ENCODE measurements at places on chromosomes 5 and 9.

DNA sequence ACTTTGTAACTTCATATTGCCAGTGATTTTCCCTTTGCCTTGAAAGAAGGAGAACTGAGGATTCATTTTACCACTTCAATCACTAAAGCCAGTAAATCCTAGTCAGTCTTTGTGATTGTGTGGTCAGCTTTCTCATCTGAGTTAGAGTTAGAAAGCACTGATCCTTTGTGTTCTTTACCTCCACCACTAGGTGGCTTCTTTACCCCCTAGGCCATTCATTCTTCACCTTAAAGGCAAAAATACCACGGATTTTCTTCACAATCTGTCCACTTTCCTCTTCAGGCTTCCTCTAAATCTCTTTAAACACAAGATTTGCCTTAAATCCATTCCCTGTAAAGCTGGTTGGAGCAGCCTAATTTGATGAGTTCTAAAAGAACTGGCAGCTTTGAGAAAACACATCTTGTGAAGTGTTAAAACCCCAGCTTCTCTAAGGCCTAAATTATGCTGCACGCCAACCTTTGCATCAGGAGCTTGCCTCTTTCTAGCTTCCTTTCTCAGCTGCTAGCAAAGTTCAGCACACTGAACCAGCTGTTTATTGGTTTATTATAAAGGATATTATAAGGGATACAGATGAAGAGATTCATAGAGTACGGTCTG, 20.4 kb downstream of the BDP1 start:
- DNase-seq: no peak

GRCh38 chr5:103513701-103514100, 48.9 kb downstream of the NUDT12 start:
- no peak for DNase-seq

DNA sequence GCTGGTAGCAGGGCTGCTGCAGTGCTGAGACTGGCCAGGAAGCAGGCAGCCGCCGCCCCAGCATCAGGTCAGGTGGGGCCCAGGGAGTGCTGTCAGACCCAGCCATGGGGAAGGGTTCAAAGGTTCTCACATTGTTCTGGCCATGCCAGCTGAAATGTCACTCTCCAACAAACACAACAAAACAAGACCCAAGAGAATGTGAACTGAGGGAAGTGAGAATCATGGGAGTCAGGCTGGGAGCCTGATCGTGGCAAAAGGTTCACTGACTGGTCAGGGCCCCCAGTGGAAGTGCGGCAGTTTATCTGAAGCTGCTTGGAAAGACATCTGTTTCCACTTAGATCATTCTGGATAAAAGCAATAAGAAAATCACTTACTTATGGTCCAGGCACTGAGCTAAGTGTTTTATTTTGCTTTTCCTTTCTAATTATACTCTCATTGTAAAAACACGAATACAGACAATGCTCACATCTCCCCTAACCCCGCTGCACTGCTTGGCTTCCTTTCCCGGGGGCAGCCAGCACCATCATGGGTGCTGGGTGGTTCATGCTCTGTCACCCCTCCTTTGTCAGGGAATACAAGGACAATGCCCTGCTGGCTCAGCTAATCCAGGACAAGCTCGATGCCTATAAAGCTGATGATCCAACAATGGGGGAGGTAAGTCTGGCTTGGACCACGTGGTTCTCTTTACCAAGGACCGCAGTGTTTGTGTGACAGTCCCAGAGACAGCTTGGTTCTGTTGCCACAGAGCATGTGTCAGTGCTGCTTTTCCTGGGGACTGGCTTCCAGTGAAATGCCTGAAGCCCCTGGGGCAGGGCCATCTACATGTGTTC, 41.9 kb upstream of the CFAP157 start:
- no peak for DNase-seq

DNA sequence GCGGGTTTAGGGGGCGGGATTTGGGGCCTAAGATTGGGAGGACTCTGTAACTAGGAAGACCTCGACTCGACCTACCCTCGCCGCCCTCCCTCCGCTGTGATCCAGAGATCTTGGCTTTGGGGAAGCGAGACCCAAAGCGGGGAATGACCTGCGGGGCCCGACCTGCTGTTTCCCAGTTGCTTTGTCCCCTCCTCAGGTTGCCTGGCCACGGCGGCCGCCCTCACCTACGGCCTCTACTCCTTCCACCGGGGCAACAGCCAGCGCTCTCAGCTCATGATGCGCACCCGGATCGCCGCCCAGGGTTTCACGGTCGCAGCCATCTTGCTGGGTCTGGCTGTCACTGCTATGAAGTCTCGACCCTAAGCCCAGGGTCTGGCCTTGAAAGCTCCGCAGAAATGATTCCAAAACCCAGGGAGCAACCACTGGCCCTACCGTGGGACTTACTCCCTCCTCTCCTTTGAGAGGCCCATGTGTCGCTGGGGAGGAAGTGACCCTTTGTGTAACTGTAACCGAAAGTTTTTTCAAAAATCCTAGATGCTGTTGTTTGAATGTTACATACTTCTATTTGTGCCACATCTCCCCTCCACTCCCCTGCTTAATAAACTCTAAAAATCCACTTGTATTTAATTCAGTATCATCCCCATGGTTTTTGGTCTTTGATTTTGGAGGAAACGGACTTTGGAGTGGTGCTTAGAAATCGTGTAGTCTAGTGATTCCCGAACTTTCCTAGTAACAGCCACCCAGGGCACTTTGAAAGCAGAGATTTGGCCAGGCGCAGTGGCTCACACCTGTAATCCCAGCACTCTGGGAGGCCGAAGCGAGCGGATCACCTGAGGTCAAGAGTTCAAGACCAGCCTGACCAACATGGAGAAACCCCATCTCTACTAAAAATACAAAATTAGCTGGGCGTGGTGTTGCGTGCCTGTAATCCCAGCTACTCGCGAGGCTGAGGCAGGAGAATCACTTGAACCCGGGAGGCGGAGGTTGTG, 878 bp downstream of the HIGD2A start:
- DNase-seq: no peak

- DNase-seq: no peak
Observed at GRCh38 chr9:6938447-6938846, 180.7 kb downstream of the KDM4C start.

- no peak for DNase-seq
Observed at GRCh38 chr9:78030296-78030552, 1.4 kb downstream of the GNAQ start.

GRCh38 chr5:18105449-18105848, 471.2 kb downstream of the TAF11L14 start:
- DNase-seq: no peak

- DNase-seq: no peak
Observed at GRCh38 chr5:178207917-178208280, 3.6 kb downstream of the HNRNPAB start.

- no peak for DNase-seq
Observed at GRCh38 chr5:140322751-140323731, 20.1 kb upstream of the PFDN1 start.

DNA sequence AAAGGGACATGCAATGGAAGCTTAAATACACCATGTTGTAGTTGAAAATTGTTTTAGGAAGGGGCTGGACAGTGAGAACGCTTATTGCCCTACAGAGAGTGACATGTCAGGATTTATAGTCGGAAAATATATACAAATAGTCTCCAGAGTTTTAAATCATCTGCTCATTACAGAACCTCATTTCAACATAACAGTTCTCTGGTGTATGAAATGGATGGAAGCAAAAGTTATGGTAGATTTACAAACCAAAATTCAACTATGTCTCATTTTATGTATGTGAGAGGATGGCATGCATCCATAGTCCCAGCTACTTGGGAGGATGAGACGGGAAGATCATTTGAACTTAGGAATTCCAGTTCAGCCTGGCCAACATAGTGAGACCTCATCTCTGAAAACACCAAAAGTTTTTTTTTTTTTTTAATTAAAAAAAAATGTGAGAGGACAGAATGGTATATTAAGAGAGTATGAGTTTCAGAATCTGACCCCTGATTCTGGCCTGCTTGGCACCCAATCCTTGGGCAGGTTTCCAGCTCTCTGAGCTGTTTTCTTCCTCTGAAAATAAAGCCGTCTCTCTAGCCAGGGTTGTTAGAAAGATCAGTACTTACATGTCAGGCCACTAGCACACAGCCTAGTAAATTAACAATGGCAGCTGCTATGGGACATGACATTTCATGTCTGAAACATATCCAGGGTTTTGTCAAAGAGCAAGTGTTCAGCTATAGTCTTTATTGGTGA, 40.1 kb downstream of the IQGAP2 start:
- DNase-seq: no peak

DNA sequence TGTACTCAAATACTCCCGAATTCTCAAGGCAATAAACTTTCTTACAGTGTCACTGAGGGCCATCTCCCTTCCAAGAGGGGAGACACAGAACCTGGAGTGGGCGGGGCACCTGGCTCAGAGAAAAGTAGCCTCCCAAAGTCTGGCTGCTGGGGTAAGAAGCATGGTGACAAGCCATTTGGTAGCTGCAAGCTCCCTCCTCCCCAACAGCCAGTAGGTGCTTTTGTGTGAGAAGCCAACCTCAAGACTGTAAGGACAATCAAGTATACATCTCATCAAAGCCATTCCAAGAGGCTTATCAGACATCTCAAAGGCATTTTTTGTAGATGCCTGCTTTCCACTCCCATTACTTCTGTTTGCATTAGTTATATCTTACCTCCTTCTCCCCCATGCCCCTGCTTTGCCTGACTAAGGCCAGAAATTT, 1.4 kb downstream of the DAB2 start:
- DNase-seq: no peak

DNA sequence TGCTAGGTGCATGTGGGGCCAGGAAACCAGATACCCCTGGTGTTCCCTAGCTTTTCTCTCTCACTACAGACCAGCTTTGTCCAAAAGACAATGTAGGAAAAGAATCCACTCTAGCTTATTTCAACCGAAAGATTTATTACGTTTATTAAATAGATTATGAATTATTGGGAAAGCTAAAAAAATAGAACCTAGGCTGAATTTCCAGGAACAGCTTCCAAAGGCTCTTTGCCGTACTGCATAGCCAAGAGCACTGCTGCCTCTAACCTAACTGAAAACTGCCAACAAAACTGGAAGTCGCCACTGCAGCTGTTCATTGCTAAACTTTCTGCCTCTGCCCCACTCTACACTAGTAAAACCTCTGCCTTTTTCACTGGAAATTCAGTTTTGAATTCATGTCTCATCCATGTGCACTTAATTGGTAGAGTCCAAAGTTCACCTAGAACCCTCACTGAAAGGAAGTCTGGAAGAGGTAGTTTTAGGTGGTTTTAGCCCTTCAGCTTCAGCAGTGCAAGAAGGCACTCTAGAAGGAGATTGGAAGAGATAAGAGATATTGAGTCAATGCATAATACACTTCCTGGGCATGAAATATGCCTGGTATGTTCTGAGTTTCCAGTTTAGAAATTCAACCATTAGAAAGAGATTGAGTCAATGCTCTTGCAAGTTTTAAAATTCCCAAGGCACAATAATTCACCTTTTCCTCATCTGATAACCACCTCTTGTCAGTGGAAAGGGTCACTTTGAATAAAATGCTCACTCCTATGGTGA, 927.9 kb downstream of the MAT2B start:
- DNase-seq: no peak

DNA sequence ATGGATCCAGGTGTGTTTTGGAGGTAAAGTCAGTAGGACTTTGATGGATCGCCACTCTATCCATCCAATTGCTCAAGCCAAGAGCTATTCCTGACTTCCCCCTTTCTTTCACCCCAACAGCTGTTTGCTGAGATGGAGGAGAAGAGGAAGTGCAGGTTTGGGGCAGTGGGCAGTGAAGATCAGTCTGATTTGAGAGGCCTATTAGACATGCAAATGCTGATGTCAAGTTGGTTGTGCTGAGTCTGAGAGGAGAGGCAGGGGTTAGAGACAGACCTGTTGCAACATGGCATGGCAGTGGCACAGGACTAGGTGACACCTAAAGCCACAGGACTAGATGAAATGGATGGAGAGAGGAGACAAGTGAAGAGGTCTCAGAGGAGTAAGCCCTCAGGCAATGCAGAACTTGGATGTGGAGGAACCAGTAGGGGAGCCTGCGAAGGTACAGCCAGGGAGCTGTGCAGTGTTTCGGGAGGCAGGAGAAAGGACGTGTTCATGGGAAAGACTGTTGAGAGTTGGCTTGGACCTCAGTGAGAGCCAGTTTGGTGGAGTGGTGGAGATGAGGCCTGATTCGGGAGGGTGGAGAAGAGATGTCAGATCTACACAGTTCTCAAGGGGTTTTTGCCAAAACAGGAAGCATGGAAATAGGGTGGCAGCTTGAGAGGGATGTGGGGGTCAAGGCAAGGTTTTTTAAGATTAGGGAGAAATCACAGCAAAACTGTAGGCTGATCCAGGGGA, 175.0 kb downstream of the MACROH2A1 start:
- no peak for DNase-seq

DNA sequence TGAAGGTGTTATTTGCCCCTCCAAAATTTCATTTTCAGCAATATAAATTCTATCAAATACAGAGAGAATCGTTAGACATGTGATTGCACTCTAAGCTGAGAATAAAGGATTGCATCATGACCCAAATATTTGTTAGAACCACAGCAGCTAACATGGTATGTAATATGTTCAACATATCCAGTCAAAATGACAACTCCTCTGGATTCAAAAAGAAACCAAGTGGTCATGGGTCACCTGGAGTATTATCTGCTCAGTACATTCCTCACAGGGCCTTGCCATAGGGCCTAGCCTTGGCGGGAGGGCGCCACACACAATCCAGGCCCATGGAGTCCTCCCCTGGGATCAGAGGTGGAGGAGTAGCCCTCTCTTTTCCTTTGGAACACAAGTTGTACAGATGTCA, 179.2 kb downstream of the HSD17B3 start:
- DNase-seq: no peak

DNA sequence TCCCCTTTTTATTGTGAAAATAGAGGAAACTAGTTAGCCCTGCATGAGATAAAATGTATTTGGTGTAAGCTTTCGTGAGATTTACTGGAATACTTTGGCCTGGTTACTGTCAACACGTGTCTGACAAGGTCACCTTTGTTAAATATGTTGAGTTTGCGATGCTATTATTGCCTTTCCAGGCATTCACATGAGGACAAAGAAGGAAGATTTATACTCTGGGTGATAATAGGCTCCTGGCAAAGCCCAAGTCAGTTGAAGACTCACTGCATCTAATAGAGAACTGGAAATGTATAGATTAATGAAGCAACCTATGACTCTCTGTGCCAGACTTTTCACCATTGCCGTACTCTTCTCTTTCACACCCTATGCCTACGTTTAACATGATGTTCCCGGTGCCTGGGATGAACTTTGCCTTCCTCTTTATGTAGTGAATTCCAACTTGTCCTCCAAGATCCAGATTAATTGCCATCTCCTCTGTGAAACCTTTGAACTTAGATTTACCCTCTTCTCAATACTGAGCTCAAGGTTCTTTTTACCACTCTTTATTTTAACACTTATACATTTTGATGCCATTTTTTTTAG, 33.9 kb downstream of the ITGA2 start:
- no peak for DNase-seq

- no peak for DNase-seq
Observed at GRCh38 chr5:127236254-127236653, 54.3 kb upstream of the MEGF10 start.

Measured in stimulated activated CD8-positive, alpha-beta memory T cell treated with anti-CD3 and anti-CD28 coated beads, Interleukin-4, amount 100 ng/mL, for 4 hours (primary cell).